ENCODE measurements at places on chromosomes 16 and 17. TPM values are rescaled to one million over a fixed set of nuclear protein-coding genes. Genes with fewer than 3 reads are reported as not detected.

Gene EVI2B
- total RNA-seq, result 0.10 TPM

Gene KRTAP4-3
- not detected for total RNA-seq

Gene KRT12
- not detected for total RNA-seq

Gene CLEC10A
- not detected for total RNA-seq

Gene TMIGD1
- not detected for total RNA-seq

Gene IRX5
- 2.1 TPM for total RNA-seq
